GM12878 (cell line): ENCODE measurements at places on chromosomes 2 and 18.

GRCh38 chr2:147463881-147464520 is 380.8 kb upstream of the ACVR2A start:
- no peak for DNase-seq

DNA sequence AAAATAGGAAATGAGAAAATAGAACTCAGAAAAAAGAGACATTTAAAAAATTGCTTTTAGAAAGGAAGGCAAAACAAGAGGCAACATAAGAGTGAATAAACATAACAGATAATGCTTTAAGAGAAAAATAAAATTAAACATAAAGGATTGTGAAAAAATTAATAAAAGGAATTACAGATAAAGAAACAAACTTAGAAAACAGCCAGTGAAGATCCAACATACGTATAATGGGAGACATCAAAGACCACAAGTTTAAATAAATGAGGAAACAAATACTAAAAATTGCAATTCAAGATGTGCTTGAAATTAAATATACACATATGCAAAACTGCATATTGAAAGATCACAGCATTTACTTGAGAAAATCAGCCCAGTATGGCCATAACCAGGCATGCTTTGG is 448.9 kb downstream of the NBAS start:
- no peak for DNase-seq

DNA sequence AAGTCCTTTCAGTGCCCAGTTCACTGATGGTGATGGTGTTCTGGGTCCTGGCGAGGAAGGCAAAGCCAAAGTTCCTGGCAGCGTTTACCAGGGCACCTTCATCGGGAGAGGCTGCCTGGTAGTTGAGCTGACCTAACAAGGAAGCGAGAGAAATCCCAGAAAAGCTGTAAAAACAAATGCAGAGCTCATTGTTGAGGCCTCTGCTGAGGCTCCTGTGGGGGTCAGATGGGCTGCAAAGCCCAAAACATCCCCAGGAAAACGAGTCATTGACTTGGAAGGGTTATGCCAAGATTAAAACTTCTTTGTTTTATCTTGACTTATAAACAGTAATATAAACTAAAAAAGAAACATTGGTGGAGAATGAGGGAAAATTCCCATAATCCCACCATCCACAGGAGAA is 53.3 kb upstream of the NARS1 start:
- DNase-seq = no peak

- DNase-seq = no peak
Observed at GRCh38 chr18:26540043-26540628, 8.2 kb downstream of the KCTD1 start.

- no peak for DNase-seq
Observed at GRCh38 chr18:10119991-10120390, 206.2 kb downstream of the VAPA start.

- no peak for DNase-seq
Observed at GRCh38 chr2:193869564-193869963, 1674.8 kb upstream of the TMEFF2 start.

- no peak for DNase-seq
Observed at GRCh38 chr18:9683418-9684396, 24.4 kb upstream of the RAB31 start.

GRCh38 chr2:141035846-141036420 is 1094.9 kb downstream of the LRP1B start:
- no peak for DNase-seq

GRCh38 chr18:50879302-50880118 is 592 bp downstream of the ME2 start:
- DNase-seq = no peak
